ENCODE measurements at places on chromosomes 12 and 14. TPM values are rescaled to one million over a fixed set of nuclear protein-coding genes. Genes with fewer than 3 reads are reported as not detected.

Gene ACRBP
- total RNA-seq, result 1.5 TPM

Gene FLRT2
- total RNA-seq, result not detected

Gene USP44
- total RNA-seq, result 2.9 TPM

Gene GPRC5D
- total RNA-seq, result not detected

Gene SMCO2
- 0.45 TPM for total RNA-seq
